ENCODE measurements at places on chromosomes 1 and 21. TPM values are rescaled to one million over a fixed set of nuclear protein-coding genes. Genes with fewer than 3 reads are reported as not detected.

The C1orf116 gene
- 17.1 TPM for polyA plus RNA-seq

The FCRLA gene
- polyA plus RNA-seq: not detected

The INSRR gene
- polyA plus RNA-seq: 0.15 TPM

The OR2AK2 gene
- polyA plus RNA-seq: not detected

The IVL gene
- 11.5 TPM for polyA plus RNA-seq

The PGLYRP4 gene
- polyA plus RNA-seq: 4.3 TPM

The DCDC2B gene
- polyA plus RNA-seq: not detected

The PLA2G2F gene
- polyA plus RNA-seq: not detected

The HEYL gene
- polyA plus RNA-seq: 3.4 TPM

The RIPK4 gene
- polyA plus RNA-seq: 29.2 TPM

The CYB5RL gene
- 2.8 TPM for polyA plus RNA-seq
